Activated gamma-delta T cell treated with Interleukin-2 at 50 U/mL for 16 hours (primary cell): ENCODE measurements at places on chromosomes 2 and 18.

DNA sequence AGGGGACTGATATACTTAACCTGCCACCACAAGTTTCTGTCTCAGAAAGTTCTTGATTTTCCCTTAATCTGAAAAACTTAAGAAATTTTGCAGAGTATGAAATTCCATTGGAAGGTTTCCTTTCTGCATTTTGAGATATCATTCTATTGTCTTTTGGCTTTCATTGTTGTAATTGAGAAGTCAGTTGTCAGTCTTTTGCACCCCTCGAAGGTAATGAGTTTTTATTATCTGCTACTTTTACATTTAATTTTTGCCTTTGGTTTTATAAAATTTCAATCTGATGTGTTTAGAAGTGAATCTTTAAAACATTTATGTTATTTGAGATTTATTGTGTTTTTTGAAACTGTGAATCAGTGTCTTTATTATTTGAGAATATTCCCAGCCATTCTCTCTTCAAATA, 4.8 kb upstream of the IL36A start:
- no peak for DNase-seq

DNA sequence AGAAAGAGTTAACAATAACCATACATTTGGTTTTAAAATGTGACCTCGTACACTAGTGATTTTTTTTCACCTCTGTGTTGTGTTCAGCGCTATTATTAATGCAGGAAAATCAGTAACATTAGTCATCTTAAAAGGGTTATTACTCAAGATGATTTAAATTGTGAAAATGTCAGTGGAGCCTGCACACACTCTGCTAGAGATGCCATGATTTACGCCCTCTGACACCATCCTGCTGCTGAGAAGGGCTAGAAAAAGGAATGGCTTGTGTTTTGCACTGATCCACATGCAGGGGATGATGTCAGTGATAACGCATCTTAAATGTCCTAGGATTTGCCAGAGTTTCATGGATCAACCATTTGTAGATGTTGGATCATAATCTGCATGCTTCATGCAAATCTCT, 121.3 kb upstream of the BOD1L2 start:
- DNase-seq, result no peak

GRCh38 chr2:53438100-53438499, 329.5 kb upstream of the CHAC2 start:
- DNase-seq, result no peak

DNA sequence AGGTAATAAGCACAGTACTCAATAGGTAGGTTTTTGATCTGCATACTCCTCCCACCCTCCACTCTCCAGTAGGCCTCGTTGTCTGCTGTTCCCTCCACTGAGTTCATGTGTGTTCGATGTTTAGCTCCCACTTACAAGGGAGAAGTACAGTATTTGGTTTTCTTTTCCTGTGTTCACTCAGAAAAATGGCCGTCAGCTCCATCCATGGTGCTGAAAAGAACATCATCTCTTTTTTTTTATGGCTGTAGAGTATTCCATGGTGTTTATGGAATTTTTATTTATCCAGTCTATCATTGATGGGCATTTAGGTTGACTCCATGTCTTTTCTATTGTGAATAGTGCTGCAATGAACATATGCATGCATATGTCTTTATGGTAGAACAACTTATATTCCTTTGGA, 849.7 kb upstream of the NRXN1 start:
- no peak for DNase-seq

- no peak for DNase-seq
These were observed 729.7 kb upstream of the ID2 start for GRCh38 chr2:7952046-7952745.

- no peak for DNase-seq
These were observed 21.9 kb upstream of the LOXHD1 start for GRCh38 chr18:46678785-46679399.

- DNase-seq, result no peak
These were observed 915.4 kb downstream of the TSN start for GRCh38 chr2:122670897-122671296.

- no peak for DNase-seq
These were observed 86.6 kb downstream of the ACOXL start for GRCh38 chr2:110818767-110819481.

DNA sequence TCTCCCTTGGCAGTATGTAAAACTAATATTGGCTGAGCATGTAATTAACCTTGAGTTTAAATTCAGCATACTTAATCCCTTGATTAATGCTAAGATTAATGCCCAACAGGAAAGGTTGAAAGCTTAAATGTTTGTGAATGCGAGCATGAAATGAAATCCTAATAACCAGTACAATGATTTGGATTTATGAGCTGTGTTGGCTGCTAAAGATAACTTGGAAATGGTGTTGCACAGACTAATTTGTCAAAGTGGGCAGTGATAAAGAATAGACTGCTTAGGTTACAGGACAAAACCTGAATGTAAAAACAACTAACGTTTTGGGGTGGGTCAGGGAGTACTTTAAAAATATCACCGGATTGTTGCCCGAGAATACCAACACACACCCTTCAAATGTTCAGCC, 70.6 kb downstream of the MGAT5 start:
- DNase-seq, result no peak

DNA sequence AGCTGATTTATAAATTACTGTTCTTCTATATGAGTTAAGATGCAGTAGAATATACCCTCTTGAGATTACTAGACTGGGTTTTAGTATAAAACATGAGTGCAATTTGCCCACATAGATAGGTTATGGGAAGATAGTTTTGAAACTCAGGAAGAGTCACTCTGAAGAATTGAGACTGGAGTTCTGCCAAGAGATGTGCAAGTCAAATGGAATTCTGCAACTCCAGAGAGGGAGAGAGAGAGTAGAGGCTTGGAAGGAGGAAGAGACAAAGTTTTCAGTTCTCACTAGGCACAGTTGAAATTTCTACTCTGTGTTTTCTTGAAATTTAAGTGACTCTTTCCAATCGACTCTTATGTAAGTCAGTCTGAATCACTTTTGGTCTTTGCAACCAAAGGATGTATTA, 878.8 kb downstream of the TSN start:
- no peak for DNase-seq

DNA sequence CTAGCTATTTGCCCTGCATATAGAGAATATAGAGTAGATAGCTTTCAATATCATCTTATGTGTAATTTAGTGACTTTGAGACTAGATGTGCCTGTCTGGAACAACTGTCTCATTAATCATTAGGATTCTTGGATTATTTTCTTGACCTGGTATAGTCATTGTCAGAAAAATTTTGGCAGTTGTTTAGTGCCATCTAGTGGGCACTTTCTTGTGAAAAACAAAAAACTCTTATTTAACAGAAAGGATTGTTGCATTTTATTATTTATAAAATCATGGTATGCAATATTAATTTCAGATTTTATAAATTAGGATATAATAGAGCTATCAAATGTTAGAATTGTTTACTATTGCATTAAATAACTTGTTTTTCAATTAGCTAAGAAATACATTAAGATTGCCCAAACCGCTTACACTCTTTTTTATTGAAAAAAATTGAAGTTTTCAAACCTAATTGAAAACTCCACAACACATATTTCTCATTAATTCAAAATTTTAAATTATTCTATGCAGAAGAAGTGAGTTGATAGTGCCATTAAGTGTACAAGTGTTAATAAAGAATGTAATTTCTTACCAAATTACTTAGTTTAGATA, 80.3 kb downstream of the DYNAP start:
- DNase-seq, result no peak

DNA sequence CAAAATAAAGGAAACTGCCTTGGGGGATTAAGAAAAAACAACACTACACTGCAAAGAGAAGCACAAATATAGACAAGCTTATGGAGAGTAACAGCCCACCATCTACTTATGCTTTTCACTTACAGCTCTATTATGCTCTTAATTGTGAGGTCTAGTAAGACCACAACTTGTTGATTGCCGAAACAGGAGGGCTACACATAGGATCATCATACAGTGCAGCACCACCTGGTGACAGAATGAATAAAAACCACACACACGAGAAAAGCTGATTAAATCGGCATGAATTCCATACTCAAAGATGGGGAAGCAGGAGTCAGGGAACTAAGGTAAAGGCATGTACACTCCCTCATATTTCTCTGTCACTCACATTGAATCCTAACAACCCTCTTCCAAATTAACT, 259.2 kb downstream of the IKZF2 start:
- DNase-seq, result no peak

DNA sequence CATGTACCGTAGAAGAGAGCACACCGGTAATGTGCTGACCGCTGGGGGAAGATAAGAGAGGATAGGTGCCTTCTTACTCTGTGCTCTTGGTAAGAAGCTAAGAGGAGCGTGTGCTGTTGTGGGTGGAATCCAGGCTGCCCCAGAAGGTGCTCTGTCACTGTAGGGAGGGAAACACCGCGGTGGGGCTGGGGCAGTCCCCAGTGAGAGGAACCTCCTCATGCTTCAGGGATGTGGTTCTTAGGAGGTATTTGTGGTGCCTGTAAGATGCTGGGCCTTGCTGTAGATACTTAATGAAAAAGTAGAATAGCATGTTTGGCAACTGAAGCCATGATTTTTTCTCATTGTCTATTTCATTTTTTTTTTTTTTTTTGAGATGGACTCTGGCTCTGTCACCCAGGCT, 1.1 kb downstream of the COLEC11 start:
- no peak for DNase-seq
